ENCODE measurements at places on chromosomes 5 and 9.

- no peak for DNase-seq
Measured at GRCh38 chr5:31100781-31101310, 92.6 kb upstream of the CDH6 start.

DNA sequence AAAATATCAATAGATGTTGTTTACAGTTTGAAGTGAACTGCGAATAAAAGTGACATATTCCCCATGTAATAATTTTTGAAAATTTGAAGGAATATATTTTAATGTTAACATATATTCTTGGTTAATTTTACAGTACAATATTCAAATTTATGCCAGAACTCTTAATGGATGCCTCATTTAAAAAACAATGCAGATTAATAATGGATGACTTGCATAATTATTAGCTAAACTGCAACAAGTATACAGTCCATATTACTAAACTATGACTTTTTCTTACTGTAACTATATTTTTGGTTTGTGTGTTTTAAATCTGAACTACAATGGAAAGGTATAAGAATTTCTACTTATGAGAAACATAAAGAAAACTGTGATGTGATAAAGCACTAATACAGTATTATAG is 1390.1 kb downstream of the PTPRD start:
- no peak for DNase-seq

- DNase-seq: no peak
Measured at GRCh38 chr9:118038713-118039112, 334.5 kb downstream of the TLR4 start.

GRCh38 chr9:100394816-100395215 is 32.1 kb upstream of the MSANTD3 start:
- no peak for DNase-seq

DNA sequence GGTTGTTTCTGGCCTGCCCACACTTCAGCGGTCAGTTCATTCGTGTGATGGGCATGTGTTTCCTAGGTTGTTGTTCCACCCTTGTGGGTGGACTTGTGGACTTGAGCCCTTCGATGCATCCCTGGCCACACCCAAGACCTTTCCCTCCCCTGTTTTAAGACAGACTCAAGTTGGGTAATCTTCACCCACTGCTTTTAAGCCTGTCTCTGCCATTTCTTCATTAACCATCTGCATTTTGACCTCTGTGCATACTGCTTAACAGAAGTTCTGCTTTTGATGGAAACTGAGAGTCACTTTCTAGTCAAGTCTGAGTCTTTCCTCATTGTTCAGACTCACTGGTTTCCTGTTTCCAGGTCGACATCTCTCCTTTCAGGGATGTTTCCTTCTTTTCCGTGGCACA is 233.7 kb downstream of the ARHGEF28 start:
- DNase-seq: no peak

DNA sequence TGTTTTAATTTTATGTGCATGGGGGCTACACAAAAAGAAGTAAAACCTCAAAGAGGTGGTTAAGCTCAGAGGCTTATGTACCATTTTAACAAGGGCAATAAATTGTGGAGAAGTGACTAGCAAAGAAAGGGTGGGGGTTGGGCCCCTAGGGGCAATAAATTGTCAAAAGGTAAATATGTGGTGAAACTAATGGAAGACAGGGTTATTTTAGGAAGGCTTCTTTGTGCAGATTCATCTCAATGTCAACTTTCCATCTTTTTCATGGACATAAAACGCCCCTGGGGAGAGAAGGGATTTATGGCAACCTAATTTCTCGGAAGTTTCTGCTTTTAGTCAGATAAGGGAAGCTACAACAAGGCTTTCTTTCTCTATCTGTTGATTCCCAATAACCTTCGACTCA is 42.5 kb upstream of the GOLM1 start:
- no peak for DNase-seq

Measured in stimulated activated CD4-positive, alpha-beta T cell treated with anti-CD3 and anti-CD28 coated beads, Interleukin-2, amount 100 ng/mL, for 4 hours (primary cell).